SJSA1 (cell line): ENCODE measurements at places on chromosomes 16 and 17.

- DNase-seq: no peak
These were observed 12.9 kb upstream of the CACNG5 start for GRCh38 chr17:66822009-66822408.

DNA sequence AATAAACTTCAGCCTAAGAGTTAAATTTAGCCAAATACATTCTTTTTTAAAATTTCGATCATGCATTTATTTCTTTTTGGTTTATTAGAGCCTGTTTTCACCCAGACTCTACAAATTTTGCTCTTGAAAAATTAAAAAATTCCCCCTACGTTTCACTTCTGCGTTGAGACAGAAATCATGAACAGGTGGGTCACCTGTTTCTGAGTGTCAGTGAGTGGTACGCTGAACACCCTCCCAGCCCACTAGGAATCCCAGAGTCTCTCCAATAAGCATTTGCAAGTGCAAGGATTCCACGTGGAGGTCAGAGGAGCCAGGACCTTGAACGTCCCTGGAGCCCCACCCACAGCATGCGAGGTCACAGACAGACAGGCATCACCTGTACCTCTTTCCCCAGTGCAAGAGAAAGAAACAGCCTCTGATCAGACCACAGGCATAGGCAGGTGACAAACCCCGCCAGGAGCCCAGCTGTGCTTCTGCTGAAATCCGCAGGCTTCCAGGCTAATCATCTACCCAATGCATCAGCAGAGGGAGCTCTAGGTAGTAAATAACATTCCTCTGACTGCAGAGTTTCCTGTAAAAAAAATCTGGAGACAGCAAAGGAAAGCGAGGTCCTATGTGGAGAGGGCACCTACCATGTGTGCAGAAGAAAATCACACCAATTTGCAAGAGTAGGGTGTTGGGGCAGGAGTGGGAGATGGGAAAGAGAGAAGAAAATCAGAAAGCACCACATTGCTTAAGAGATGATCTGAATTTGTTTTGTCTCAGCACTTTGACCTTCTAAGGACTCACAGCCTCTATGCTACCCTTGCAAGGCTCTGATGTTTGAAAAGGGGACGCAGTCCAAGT lies 5.9 kb upstream of the XYLT1 start:
- DNase-seq: peak; percentile 53

GRCh38 chr16:886084-886543 lies 84.7 kb downstream of the LMF1 start:
- no peak for DNase-seq

GRCh38 chr16:84029297-84030047 lies 13.1 kb downstream of the SLC38A8 start:
- no peak for DNase-seq

GRCh38 chr17:19269106-19269505 lies 31.9 kb downstream of the EPN2 start:
- no peak for DNase-seq

GRCh38 chr17:39659279-39660010 lies 5.7 kb upstream of the TCAP start:
- no peak for DNase-seq

GRCh38 chr17:82277851-82278250 lies 4.4 kb upstream of the CSNK1D start:
- DNase-seq: no peak

DNA sequence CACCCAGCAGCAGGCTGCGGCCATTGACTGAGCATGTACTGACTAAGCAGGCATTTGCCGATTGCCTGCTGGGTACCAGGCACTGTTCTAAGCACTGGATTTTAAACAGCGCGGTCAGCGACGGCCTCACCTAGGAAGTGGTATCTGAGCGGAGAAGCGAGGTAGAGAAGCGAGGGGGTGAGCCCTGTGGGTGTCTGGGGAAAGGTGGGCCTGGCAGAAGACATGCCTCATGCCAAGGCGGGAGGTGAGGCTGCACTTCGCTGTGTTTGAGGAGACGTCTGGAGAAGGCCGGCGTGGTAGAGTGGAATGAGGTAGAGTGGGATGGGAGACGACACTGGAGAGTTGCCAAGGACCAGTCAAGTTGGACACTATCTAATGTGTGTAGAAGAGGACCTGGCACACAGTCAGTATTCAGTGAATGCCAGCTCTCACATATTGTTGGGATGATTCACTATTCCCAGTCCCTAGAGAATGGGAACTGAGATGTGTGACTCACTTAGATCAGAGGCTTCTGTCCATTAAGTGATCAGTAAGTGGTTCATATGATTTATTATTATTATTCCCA lies 14.4 kb downstream of the SYCE1L start:
- peak; percentile 82 for DNase-seq
